ENCODE measurements at places on chromosomes 2 and 18.

- DNase-seq = no peak
These were observed 49.7 kb upstream of the ODC1 start for GRCh38 chr2:10497797-10498251.

DNA sequence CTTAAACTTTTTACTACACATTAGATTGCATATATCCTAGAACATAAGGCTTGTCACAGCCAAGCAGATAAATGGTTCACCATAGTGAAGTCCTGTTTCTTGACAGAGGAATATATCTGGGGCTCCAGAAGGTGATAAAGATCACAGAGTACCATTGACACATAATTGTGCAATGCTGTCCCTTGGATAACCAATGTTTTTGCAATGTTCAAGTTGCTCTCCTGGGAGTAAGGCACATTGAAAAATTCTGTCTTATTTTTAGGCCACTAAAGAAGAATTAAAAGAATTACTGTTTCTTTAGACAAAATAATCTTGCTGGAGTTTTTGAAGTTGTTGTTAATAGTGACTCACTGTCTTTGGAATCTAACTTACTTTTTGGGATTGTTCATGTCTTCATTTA lies 1132.8 kb downstream of the LRP1B start:
- DNase-seq = no peak

GRCh38 chr2:46056541-46056940 lies 240.7 kb upstream of the EPAS1 start:
- no peak for DNase-seq

DNA sequence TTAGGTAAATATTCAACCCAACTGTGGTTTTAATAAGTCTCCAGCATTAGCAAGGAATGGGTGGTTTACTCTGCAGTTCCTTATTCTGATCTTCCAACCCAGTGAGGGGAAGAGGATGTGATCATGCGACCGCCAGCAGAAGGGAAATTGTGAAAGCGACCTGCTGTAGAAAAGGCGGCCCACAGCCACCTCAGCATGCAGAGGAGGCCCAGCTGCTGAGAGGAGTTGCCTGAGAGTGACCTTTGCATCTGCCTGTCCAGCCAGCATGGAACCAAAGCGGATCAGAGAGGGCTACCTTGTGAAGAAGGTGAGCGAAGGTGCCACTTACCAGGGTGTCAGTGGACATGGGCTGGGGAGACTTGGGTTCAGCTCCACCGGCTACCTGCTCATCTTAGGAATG lies at the start of gene PLEK:
Gene PLEK, plus strand, starts transcription at position 196 of the 400 bp plus-strand sequence. Its CDS starts 70 bp downstream, at position 266.
- no peak for DNase-seq

DNA sequence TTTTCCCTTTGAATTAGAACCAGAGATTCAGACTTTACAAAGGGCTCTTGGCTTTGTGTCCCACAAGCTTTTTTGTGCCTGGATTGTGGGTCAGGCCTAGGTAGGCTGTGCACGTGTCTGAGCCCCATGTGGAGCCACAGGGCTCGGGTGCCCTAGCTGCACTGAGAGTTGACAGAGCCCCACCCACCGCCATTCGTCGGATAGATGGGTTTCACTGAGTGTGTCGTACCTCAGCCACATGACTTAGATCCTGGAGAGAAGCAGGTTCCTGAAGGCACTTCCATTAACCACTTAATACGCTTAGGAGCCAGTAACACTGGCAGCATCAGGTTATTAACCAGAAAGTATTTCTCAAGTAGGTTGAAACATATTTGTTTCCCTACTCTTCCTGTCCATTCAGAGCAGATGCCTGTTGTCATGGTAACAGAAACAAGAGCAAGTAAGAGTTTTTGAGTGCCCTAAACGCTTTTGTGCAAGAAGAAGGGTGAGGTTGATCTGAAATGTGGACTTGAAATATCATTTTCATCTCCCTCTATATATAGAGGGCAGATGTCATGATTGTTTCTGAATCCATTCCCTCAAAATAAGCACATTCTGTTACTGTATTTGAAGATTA lies 30.0 kb downstream of the ADCYAP1 start:
- DNase-seq = no peak

DNA sequence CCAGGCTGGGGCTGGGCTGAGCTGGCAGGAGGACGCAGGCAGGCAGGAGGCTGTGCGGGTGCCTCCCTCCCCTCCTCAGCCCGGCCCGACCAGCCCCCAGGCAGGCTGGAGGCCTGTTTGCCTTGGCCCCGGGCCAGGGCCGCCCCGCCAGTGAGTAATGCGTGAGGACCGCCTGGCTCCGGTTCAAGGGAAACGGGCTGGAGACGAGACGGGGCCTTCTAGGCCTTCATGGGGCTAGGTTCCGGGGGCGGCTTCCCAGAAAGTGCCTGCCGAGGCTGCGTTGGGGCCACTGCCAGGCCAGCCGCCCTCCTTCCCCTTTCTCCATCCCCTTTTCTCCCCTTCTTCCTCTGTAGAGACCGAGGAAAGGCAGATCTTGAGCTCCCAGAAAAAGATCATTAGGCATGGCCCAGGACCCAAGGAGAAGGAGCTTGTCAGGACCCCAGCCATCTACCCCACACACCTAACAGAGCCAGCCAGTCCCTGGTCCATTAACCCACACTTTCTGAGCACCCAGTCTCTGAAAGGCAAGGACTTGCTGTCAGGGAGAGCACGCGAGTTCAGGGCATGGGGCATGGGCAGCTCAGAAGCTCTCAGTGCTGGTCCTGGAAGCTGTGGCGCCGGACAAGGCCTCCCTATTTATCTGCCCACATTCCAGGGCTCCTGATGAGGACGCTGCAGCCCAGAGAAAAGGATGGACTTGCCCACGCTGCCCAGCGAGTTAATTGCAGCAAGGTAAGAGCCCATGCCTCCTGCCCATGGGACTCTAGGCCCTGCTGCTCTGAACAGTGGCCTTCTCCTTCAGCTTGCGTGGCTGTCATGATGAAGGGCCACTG lies 48.5 kb downstream of the SMAD7 start:
- no peak for DNase-seq

DNA sequence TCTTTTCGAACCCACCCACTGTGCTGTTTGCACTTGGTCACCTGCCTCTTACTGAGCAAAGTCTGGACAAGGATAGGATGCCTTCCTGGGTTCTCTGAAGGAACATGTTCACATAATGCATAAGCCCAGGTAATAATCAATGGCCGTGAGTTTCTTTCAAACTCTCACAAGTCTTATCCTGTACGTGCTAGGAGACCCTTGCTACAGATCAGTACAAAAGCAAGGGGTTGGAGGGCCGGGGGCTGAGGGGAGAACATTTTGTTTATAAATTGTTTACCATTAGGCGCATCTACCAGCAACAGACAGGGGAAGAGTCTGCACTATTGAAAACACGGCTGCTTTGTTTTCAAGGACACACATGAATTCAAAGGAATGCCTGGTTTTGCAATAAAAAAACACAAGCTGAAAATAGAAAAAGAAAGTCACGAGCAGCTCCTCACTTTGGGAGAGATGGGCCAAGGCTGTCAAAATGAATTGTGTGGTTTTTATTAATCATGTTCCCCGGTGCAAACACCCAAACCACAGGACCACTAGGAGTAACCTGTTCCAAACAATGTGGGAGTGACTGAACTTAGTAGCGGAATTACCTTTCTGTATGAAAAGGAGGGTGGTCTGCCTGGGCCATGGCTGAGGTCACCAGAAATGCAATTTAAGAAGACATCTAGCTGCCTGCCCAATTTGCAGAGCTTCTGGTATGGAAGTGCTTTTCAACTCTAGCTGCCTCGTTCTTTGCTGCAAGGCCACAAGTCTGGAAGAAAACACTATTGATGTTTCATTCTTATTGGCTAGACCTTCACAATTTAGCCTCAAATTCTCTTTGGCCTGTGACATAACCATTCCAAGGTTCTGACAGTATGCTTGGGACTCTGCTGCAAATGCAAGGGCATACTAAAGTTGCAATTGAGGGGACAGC lies 73.5 kb downstream of the CCBE1 start:
- no peak for DNase-seq

GRCh38 chr18:78825168-78825567 lies 154.4 kb upstream of the SALL3 start:
- no peak for DNase-seq

DNA sequence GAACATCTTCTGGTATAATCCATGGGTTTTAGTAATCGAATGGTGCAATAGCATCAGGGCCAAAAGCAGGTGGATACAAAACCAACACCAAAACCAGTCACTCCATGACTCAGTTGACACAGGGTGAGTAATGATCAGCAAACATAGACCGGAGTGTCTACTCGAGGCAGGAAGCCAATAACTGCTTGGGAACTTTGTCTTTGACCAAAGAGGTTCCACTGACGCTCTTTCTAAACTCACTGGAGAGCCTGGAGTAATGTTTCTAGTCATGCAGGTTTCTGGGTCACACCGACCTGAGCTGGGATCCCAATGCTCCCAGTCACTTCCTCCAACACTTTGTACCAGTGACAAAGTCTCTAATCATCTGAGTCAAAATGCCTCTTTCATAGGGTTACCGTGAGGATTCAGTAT lies 30.9 kb downstream of the MREG start:
- no peak for DNase-seq

DNA sequence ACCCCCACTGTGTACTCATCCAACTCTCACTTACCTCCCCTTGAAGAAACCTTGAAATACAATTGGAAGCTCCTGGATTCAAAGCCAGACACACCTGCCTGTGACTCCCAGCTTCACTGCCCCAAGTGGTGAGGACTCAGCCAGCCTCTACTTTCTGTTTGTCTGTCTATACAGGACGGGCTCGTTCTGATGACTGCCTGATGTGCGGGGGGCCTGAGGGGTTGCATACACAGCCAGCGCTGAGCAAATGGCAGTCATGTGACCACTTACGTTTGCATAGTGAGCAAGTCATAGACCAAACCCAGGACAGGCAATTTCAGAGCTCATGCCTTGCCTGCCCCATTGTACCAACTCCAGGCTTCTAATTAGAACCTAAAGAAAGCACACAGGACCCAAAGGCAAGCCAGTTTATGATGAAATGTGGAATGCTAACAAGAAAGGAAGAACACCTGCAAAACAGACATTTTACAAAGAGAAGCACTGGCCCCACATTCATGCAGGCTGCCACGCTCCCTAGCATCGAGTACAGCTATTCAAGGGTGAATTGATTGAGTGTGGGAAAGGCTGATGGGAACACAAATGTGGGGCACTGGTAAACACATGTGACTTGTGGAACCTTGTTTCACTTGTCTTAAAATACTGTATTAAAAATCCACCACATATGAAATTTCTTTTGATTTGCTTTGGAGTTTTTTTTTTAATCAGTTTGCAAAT lies 137.8 kb downstream of the LNPK start:
- no peak for DNase-seq

DNA sequence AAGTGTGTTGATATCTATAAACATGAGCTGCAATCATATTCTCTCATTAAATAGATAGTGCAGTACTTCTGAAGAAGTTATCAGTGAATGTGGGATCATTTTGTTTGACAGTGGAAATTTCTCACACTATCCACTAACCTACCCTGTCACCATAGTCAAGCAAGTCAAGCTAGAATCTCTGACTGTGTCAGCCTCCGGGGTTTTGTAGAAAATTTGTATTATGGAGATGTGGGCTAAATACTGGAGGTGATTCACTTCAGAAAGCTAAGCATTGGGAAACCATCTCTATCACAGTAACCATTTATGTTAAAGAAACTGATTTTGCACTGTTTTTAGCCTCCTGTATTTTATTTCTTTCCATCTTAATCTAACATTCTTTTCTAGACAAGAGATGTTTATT lies 126.6 kb upstream of the CREB1 start:
- no peak for DNase-seq

DNA sequence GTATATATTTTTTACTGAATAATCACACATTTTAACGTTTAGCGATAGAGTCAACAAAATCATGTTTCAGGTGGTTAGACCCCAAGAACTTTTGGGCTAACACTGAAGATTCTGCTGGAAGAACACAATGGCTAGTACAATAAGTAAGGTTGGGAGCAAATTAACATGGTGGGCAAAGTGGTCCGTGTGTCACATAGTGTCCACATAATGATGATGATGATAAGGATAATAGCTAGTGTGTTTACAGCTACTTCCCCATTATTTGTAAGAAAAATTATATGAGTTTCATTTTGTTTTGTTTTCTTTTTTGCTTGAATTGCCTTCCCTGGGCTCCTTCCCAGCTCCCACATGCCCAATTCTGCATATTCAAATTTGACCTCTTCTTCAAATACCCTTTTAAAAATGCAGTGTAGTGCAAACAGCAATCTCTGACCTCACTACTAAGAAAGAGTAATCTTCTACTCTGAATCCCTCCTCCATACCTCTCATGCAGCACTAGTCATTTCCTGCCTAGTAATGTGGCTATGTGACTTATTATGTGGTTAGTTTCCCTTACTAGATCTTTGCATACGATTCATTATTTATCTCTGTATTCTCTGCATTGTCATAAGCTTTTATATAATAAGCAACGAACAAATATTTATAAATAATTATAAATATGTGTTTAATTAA lies 16.9 kb upstream of the VPS54 start:
- no peak for DNase-seq

GRCh38 chr2:186526281-186526680 lies 40.2 kb downstream of the ZC3H15 start:
- DNase-seq = no peak

DNA sequence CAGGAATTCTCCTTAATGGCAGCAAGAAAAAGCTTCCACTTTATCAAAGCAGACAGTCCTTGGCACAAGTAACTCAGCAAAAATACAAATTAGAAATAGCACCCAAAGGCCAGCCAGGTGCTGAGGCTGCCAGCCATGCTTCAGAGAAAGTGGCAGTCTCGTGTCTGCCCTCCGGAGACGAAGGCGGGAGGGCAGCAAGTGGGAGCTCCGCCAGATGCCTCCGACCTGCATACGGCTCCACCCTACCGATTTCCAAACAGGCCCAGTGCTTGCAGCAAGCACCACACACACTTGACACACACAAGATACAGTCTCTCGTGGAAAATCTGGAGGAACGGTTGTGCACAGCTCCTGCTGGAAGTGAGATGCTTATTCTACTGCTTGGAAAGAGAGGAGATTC lies 134.9 kb upstream of the REV1 start:
- DNase-seq = no peak

GRCh38 chr2:237864940-237865622 lies 5.7 kb downstream of the RAMP1 start:
- no peak for DNase-seq

- DNase-seq = no peak
These were observed 91.1 kb downstream of the INHBB start for GRCh38 chr2:120436885-120437603.

DNA sequence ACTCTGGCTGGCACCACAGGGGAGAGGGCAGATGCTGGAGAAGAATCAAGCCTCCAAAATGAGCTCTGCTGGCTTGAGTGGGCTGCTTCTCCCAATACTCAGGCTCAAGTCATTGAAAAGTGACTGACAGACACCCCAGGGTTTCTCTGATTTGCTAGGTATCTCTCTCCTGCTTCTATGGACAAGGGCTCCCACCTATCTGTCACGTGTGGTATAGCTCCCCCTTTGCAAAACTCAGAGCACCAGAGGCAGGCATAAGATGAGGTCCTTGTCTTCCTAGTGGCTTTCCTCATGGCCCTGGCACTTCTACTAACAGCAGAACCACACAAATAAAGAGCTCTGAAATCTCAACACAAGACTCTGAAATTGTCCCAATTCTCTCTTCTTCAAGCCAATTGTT lies 105.2 kb downstream of the GALNT14 start:
- DNase-seq = no peak

DNA sequence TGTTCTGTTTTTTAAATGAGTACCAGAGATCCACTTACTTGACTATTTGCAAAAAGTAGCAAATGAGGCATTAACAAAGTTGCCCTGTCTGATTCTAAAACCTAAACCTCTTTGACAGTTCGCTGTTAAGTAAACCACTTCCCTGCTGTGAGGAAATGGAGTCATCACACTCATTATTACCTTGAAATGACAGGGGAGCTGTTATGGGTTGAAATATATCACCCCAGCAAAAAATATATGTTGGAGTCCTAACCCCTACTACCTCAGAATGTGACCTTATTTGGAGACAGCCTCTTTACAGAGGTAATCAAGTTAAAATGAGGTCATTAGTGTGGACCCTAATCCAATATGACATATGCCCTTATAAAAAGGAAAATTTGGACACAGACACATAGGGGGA lies 36.1 kb downstream of the DHRS9 start:
- DNase-seq = no peak
